ENCODE measurements at places on chromosomes 7 and 10. TPM values are rescaled to one million over a fixed set of nuclear protein-coding genes. Genes with fewer than 3 reads are reported as not detected.

The NOS3 gene
- 13.0 TPM for total RNA-seq

The HECW1 gene
- total RNA-seq, result not detected

The FXYD4 gene
- not detected for total RNA-seq

The SCART1 gene
- total RNA-seq, result 2.2 TPM

The ZNF398 gene
- 13.8 TPM for total RNA-seq

The C10orf67 gene
- total RNA-seq, result 0.18 TPM

DNA sequence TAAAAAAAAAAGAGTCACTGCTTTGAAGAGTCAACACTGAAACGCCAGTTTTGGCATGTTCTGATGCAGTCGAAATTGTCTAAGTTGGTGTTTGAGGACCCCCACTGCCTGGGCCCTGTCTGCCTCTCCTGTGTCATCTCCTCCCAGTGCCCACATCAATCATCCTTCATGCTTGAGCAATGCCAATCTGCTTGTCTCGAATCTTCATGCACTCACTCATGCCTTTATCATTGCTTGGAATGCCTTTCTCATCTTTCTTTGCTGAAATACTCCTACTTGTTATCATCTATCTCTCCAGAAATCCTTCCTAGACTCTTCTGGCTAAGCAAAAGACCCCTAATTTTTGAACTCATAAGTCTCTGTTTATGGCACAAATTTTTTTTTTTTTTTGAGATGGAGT, 42.1 kb upstream of the PLPP4 start:
- no peak for DNase-seq

DNA sequence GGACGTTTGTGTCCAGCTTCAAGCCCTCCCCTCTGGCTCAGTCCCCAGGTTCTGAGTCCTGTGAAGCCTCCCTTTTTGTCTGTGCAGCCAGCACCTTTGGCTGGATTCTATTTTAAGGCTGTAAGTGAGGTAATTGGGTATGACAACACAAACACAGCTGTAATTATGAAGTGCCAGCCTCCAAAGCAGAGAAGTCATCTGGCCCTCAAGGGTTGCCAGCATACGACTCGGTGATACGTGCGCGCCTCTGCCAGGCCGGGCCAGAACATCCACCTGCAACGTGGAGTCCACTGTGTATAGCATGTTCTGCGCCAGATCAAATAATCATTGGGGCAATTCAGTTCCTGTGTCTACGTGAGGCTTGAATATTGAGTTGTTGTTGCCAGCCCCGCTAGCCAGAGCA, 6.7 kb upstream of the FAM180A start:
- DNase-seq, result no peak

GRCh38 chr10:82377608-82378007, 502.6 kb downstream of the NRG3 start:
- peak; percentile 58 for DNase-seq

- no peak for DNase-seq
These were observed 133.4 kb downstream of the MACC1 start for GRCh38 chr7:20083781-20084180.

- peak; percentile 58 for DNase-seq
These were observed 215.1 kb upstream of the FRMD4A start for GRCh38 chr10:14545827-14546226.

GRCh38 chr7:41030673-41031072, 672.2 kb downstream of the INHBA start:
- no peak for DNase-seq
